ENCODE measurements at places on chromosomes 6 and 20. TPM values are rescaled to one million over a fixed set of nuclear protein-coding genes. Genes with fewer than 3 reads are reported as not detected.

- DNase-seq = no peak
Measured at GRCh38 chr6:126786262-126786661, 332.2 kb upstream of the RSPO3 start.

DNA sequence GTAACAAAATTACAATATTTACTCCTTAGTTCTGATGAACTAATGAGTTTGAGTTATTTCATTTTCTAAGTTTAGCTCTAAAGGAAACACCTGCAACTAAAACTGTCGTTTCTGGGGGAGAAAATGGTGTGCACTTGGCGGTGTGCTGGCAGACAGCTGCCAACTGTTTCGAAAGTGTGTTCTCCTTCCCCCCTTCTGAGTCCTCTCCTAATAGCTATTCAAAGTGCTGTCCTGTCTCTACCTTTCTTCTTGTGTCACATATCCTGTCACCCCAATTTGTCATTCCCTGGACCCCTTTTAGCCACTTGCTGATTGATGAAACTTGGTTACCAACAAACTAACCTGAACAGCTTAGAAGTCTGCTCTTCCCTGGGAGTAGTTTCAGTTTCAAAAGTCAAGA, 4.9 kb upstream of the UBE2J1 start:
- no peak for DNase-seq

DNA sequence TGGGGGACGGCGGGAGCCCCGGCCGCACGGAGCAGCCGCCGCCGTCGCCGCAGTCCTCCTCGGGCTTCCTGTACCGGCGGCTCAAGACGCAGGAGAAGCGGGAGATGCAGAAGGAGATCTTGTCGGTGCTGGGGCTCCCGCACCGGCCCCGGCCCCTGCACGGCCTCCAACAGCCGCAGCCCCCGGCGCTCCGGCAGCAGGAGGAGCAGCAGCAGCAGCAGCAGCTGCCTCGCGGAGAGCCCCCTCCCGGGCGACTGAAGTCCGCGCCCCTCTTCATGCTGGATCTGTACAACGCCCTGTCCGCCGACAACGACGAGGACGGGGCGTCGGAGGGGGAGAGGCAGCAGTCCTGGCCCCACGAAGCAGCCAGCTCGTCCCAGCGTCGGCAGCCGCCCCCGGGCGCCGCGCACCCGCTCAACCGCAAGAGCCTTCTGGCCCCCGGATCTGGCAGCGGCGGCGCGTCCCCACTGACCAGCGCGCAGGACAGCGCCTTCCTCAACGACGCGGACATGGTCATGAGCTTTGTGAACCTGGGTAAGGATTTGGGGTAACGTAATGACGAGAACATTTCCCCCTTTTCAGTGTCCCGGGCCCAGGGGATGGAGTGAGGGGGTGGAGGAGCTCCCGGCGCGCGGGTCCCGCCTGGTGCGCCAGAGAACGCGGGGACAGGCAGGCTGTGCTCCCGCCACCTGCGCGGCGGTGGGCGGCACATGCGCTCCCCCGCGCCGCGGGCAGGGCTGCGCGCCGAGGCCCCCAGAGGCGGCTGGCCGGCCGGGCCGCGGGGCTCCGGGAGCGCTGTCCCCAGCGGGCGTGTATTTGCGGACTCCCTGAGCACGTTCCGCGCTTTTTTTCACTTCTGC, 1.4 kb downstream of the BMP6 start:
- DNase-seq = no peak

- DNase-seq = no peak
Measured at GRCh38 chr20:11958855-11959254, 41.2 kb downstream of the BTBD3 start.

GRCh38 chr6:27161946-27162603, 85.4 kb upstream of the PRSS16 start:
- no peak for DNase-seq

Gene ALDH5A1
- total RNA-seq = 13.8 TPM

- no peak for DNase-seq
Measured at GRCh38 chr6:139371421-139372203, 2.8 kb downstream of the CITED2 start.

- DNase-seq = no peak
Measured at GRCh38 chr20:14055127-14055742, 59.9 kb downstream of the MACROD2 start.

- no peak for DNase-seq
Measured at GRCh38 chr20:62411479-62412193, 4.6 kb upstream of the CABLES2 start.

All from lower lobe of right lung (tissue), 2 donors.